Pancreas (tissue), 10 donors: ENCODE measurements at places on chromosomes 12 and 14.
A peak's percentile ranks its signal among the peaks of the same experiment; 100 is the strongest.

DNA sequence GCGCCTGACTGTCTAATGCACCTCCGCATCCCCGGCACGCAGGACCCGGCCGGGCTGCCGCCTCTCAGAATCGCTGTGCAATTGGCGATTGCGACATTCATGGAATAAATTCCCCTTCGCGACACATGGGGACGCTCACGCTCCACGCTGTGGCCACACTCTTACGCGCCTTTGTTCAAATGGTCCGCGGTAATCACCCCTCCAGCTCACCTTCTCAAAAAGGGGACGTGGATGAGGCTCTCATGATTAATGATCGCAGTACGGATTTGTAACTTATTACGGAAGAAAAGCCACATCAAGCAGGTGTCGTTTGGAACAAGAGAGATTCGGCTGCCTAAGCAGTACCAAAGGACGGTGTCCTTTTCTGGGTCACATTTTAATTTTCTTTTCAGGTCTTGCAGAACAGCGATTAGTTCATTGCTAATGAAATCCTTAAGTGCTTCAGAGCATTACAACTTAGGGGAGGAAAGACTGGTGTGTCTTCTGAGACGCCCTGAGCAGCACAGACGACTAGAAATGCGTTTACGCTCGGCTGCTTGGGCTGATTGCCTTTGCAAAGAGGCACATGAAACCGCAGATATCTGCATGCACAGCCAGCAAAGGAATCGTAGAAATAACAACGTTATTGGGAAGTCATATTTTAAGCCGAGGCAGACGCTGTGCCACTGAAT, 37.3 kb upstream of the ADGRD1 start:
- peak; percentile 27 for DNase-seq

GRCh38 chr12:75798136-75798926, 233.2 kb downstream of the PHLDA1 start:
- no peak for DNase-seq

- DNase-seq = peak; percentile 41
Observed at GRCh38 chr12:7374423-7375144, 69.4 kb downstream of the CD163L1 start.

DNA sequence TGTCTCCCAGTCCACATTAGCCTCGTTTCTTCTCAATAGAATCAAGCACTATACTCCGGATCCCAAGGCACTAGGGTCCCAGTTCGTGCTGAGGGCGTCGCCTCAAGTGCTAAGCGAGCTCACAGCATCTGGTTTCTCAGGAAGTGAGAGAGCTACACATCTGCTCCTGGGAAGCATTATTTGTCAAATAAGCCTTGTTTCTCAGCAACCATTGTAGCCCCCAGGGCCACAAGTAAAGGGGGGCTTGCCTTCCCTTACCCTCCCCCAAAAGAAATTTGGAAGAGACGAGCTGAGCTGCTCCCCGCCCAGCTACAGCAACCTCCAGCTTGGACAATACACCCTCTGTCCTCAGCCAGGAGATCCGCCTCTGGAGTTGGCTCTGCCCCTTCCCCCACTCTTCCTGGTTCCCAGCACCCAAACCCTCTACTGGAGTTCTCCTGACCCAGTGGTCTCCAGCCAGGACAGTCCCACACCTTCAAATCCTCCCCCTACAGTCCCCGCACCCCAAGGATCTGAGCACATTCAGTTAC, 5.7 kb upstream of the TNS2 start:
- peak; percentile 53 for DNase-seq

DNA sequence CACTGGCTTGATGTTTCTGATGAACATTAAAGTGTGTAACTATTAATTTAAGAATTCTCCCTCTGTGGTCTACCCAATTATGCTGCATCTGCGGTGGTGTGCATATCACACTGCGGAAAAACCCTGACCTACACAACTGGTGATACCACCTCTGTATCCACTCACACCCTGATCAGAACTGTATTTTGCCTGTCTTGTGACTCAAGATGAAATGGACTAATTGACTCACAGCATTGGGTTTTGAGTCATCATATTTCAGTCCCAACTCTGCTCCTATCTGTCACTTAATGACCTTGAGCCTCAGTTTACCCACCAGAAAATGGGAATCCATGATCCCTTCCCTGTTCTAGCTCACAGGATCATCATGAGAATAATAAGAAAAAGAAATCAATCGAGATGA, 65.6 kb downstream of the NUAK1 start:
- no peak for DNase-seq

DNA sequence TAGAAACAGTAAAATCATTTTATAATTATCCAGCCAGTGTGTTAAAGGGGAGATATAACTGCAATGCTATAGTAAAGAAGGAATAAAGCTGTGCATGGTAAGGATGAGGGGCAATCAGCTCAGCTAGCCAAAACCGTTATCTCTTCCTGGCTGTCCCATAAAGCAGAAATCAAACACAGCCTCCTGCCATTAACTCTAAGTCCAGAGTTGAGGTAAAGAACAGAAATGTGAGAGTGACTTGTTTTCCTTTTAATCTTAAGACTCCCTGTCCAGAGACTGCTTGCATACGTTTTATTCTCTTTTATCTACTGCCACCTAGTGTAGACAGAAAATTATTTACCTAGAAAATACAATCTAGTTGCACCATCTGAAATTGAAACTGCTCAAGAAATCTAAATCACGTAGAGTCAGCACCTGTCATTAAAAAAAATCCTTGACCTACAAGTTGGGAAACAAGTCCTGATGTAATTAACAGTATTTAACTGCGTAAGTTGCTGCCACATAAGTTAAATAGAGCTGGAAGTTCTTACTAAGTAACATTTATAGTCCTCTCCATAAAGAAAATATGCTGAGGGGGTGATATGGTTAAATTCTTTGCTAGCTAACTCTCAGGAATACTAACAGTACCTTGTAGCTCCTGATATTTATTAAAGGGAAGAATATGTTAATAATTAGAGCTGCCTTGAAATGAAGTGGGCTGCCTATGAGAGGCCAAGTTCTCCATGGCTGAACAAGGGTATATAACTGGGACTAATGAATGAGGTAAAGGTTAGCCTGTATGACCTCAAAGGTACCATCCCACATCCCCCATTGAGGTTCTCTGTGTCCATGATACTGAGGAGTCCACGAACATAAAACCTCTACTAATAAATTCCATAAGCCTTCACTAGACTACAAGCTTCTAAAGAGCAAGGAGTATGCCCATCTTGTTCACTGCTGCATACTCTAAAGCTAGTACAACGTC, 62.7 kb downstream of the GALNT4 start:
- DNase-seq = no peak

GRCh38 chr12:85309125-85309566, 29.1 kb downstream of the ALX1 start:
- DNase-seq = no peak

DNA sequence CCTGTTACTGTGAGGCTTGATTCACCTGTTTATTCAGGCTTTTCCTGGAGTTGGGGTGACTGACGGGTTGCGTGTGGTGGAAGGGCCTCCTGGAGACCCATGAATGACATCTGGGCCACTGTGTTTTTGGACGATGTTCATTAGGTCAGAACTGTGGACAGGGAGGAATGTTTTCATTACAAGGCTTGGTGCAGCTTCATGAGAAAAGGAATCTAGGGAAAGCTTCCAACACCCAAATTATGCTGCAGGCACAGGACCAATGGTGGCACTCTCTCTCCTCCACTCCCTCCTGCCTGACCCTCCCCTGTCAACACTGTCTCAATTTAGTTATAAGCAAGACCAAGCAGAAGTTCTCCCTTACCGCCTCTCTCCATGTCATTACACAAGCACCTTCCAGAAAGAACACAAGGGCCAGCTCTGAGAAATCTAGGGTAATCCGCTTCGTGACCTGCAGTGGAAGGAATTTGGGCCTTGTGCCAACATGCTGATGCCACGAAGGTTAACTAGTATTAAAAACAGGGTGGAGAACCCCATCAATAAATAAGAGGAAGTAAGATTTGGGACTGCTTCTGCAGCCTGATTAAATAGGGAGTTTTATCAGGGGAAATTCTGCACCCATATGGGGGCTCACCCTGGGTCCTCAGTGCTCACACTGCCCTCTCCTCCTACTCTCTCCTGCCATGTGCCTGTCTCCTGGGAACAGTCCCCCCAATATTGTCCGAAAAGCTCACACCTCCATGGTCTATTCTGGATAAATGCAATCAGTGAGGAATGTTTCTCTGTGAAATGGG, 200.3 kb downstream of the KTN1 start:
- peak; percentile 76 for DNase-seq

DNA sequence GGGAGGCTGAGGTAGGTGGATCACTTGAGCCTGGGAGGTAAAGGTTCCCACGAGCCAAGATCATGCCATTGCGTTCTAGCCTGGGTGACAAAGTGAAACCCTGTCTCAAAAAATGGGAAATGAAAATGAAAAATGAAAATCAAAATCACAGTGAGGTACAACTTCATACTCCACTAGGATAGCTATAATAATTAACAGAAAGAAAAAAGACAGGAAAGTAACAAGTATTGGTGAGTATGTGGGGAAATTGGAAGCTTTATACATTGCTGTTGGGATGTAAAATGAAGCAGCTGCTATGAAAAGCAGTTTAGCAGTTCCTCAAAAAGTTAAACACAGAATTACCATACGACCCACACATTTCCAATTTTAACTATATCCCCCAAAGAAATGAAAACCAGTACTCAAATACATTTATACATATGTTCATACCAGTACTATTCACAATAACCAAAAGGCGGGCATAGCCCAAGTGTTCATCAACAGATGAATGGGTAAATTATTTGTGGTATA, 22.2 kb downstream of the SGPP1 start:
- DNase-seq = no peak

- no peak for DNase-seq
Observed at GRCh38 chr12:56632701-56633467, 2.8 kb upstream of the BAZ2A start.

- peak; percentile 51 for DNase-seq
Observed at GRCh38 chr12:121787063-121788025, 6.1 kb downstream of the RHOF start.

DNA sequence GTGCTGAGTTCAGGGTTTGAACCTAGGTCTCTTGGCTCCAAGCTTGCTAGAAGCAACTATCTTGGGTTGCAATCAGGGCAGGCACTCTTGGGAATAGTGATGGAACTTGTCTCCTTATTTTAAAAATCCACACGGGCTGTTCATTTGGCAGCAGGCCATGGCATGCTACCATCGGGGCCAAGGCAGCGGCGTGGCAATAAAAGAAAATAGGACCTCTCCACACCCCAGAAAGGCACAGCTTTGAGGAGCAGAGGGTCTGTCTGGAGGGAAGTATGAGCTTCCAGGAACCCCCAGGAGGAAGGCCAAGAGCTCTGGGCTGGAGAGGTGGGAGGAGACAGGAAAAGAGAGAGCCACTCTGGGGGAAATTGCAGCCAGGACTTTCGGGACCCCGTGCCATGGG, 15.3 kb downstream of the RPS6KL1 start:
- DNase-seq = no peak

- DNase-seq = no peak
Observed at GRCh38 chr12:122124370-122124769, 45.8 kb downstream of the MLXIP start.
